Naive thymus-derived CD8-positive, alpha-beta T cell (primary cell): ENCODE measurements at places on chromosomes 2 and 18.

- DNase-seq: no peak
Observed at GRCh38 chr18:55320424-55321264, 267.3 kb downstream of the TCF4 start.

- DNase-seq: no peak
Observed at GRCh38 chr18:11154368-11154989, 5.1 kb upstream of the PIEZO2 start.

GRCh38 chr18:269480-270095 is 1.7 kb upstream of the THOC1 start:
- DNase-seq: no peak

DNA sequence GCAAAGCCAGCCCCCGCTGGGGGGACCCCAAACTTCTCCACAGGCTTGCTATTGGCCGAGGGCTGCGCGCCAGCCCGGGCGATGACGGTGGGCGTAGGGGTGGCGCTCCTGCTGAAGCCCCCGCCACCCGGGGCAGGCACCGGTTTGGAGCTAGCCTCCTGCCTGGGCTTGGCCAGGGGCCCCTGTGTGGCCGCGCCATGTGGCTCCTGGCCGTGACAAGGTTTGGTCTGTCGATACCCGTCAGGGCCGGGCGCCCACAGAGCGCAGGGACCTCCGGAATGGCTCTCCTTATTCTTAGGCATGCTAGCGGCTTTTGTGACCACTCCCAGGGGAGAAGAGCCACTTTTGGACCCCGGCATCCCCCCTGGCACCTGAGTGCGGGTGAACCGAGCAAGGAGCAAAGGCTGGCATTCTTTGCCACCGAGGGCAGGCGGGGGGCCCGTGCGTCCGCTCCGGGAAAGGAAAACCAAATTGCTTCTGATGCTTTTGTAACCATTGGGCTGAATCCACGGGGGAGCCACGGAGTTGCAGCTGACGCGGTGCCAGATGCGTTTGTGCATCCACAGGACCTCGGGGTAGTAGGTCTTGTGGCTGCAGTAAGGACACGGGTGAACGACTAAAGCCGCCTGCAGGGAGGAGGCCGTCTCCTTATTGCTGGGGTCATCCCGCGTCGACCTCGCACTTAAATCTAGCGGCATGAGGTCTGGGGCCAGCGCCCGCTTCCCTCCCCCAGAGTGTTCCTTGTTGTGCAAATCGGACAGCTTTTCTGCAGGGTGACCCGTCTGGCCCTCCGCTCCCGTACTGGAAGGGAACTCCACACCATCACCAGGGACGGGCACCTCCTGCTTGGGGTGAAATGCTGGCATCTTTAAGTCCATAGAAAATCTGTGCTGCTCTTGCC is 115.6 kb downstream of the ZNF516 start:
- DNase-seq: no peak

DNA sequence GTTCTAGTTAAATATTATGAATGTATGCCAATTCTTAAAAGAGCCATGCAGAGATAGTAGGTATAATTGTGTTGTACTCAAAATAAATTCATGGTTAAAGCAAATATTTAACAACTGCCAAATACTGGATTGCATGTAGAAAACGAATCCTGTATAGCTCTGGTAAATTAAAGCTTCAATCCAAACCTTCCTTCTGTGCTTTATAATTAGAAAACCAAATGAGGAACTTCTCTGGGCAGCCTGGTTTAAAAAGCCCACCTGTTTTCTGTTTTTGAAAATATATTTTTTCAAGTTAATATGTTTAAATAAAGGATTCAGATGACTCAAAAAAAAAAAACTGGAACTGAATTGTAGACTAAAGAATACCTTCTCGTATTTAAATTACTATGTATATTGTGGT is 48.3 kb upstream of the ITGA4 start:
- DNase-seq: no peak

DNA sequence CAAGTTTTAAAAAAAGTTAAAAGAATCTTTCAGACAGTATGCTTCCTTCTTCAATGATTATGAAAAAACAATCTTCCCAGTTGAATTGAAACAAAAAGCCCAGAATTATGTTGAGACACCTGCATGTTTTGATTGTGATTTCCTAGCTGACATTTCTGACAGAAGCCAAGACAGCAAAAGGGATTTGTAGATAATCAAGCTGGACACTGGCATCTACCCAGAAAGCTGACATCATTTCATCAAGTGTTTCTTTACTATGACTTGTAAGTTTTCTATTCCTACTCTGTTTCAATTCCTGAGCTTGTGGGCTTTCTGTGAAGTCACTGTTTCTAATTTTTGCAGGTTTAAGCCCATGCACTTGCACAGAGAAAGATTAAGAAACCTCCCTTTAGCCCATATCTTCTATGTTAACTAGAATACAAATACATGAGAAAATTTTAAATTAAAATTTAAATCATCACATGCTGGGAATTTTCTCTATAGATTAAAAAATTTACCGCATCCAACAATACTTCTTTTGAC is 82.9 kb upstream of the CCDC85A start:
- DNase-seq: no peak

DNA sequence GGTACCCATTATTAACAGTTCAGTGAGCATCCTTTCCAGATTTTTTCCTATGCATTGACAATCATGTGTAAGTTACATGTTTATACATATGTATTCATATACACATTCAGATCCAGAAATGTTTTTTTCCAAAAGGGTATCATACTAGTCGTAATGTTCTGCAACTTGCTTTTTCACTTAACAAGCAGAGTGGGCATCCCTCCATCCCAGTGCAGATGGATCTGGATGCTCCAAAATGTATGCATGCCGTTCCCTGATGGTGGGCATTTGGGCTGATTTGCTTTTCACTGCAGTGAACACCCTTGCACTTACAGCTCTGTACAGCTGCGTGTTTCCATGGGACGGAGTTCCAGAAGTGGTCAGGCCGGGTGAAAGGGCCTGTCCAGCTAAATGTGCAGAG is 57.0 kb downstream of the DNMT3A start:
- no peak for DNase-seq

- DNase-seq: no peak
Observed at GRCh38 chr2:10446631-10447030, 1.5 kb downstream of the ODC1 start.

- DNase-seq: no peak
Observed at GRCh38 chr2:108287169-108287568, 1.5 kb upstream of the SULT1C2 start.

DNA sequence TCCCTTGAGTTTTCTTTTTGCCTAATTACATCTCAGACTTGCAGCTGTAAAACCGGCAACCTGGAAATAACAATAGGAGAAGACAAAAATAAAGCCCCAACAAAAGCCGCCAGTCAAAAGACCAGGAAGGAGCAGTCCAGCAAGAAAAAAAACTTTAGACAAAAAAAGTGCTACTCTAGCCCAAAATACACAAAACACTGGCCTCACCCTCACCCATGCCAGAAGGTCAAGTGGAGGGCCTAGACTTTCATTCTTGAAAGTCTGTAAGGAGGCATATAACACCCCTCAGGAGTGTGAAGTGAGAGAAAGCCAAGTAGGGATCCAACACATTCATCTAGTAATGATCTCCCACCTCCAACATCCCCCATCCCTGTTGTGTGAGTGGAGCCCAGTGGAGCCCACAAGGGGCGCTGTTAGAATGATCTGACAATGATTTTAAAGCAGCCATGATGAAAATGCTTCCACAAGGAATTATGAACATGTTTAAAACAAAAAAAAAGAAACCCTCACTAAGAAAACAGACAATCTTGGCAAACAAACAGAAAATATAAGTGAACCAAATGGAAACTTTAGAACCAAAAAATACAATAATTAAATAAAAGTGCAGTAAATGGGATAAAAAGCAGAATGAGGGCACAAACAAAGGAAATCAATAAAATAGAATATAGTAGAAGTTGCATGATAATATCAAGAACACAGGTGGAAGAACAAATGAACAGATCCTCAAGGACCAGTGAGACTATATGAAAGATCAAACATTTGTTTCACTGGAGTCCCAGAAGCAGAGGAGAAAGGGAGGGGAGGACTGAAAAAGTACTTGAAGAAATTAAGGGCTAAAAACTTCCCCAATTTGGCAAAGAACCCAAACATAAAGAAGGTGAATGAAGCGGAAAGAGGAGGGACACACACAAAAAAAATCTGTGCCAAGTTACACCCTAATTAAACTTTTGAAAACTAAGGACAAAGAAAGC is 23.9 kb downstream of the SESTD1 start:
- no peak for DNase-seq

- no peak for DNase-seq
Observed at GRCh38 chr2:177816766-177817165, 255.8 kb downstream of the PDE11A start.

DNA sequence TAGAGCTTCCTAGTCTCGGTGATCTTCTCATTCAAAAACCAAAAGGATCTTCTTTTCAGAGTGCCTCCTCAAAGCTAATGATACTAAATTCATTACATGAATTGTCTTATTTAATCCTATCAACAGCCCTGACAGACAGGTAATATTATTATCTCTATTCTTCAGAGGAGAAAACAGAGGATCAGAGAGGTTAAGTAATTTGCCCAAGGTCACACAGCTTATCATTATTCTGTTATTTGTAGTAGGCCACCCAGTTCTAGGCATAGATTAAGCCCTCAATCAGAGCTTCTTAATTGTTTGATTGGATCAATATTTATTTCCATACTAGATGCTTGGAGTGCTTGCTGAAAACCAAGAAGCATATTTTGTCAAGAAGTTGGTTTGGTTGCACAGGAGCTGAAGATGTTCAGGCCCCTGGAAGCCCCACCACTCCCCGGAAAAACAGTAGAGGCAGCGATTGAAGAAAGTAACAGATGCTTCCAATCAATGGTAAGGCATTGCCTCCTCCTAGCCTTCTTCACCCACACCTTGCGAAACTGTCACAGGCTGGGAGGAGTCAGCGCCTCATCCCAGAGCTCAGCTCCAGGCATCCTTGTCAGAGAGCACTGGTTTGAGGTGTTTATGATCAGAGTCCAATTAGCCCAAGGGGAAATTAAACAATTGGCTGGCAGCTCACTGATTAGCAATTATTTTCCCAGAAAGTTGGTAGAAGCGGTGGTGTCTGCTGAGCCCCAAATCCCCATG is 487.2 kb downstream of the BCL11A start:
- DNase-seq: no peak

DNA sequence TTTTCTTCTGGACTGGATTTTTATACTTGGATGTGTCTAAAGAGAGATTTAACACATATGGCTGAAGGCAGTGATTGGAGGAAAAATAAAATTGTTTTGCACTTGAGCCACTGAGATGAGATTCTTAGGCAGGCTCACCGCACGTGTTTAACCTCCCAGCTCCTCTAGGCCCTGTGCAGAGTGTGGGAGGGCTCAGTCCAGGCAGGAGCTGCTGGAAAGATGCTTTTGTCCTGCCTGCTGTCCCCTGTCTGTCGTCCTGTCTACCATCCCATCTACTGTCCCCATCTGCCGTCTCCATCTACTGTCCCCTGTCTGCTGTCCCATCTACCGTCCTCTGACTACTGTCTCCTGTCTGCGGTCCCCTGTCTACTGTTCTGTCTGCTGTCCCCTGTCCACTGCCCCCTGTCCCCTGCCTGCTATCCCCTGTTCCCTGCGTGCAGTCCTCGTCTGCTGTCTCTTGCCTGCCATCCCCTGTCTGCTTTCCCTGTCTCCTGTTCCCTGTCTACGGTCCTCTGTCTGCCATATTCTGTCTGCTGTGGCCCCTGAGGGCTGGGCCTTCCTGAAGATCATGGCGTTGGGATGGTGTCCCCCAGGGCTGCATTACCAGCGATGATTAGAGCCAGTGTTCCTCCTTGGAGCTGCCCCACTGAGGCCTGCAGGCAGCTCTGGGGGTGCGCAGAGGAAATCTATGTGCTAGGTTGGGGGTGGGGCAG is 43.7 kb upstream of the HS6ST1 start:
- no peak for DNase-seq

- no peak for DNase-seq
Observed at GRCh38 chr2:15919716-15920434, 20.5 kb upstream of the MYCN start.

DNA sequence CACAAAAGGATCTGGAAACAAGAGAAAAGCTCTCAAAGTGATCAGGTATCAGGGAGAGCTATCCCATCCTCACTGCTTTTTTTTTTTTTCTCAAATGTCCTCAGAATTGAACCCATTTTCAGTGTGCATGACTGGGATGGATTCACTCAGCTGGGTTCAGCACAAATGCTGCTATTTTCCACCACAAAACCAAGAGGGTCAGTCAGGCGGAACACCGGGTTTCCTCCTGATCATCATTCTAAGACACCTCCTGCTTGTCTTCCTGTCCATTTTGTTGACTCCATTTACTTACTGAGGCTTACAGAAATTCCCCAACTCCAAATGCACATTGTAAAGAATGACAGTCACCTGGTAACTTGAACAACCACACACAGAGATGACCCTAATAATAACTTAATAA is 39.9 kb downstream of the CYRIA start:
- DNase-seq: no peak

- no peak for DNase-seq
Observed at GRCh38 chr2:72778410-72778809, 47.4 kb downstream of the EXOC6B start.

- DNase-seq: no peak
Observed at GRCh38 chr2:130878316-130878715, 41.6 kb downstream of the ARHGEF4 start.
